ENCODE measurements at places on chromosomes 3 and 15. TPM values are rescaled to one million over a fixed set of nuclear protein-coding genes. Genes with fewer than 3 reads are reported as not detected.

The WDR93 gene
- not detected for total RNA-seq

- no peak for DNase-seq
These were observed 946.9 kb downstream of the EPHA3 start for GRCh38 chr3:90054311-90054710.

DNA sequence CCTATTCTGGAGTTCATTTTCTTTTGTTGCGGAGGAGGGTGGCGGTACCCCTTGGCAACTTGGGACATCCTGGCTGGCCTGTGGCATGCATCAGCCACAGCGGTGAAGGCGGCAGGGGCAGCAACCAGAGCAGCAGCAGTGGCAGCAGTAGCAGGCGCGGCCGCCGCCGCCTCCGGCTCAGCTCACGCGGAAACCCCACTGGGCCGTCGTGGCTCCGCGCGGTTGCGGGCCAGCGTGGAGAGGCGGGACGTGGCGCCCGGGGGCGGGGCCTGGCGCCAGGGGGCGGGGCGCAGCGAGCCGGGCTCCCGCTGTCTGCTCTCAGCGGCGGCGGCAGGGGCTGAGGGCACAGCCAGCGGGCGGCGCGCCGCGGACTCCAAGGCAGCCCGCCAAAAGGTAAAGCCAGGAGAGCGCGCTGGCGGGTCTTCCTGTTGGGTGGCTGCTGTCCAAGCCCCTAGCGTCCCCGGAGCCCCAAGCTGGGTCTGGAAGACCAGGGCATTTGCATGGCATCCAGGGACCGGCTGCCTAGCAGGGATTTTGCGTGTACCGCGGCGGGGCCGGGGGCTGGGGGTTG lies 334.4 kb upstream of the THRB start:
- no peak for DNase-seq

The SCN11A gene
- 0.11 TPM for total RNA-seq

DNA sequence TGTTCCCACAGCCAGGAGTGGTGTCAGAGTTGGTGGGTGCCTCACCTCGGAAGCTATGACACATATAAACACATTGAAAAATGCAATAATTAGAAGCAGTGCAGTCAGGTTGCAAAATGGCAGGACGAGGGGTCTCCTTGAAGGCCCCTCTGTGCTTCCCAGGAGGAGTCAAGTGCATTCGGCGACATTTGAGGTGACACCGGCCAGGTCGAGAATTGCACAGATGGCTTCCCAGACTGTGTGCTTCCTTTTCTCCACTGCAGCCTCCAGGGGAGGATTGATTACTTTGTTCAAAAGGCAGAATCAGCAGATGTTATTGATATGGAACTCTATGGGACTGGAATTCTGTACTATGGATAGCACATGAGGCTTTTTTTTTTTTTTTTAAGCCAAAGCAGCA lies 163.2 kb downstream of the MINAR1 start:
- no peak for DNase-seq

- no peak for DNase-seq
These were observed 71.1 kb downstream of the SENP2 start for GRCh38 chr3:185657211-185657610.

- DNase-seq: no peak
These were observed 91.8 kb downstream of the ATP10A start for GRCh38 chr15:25771338-25771706.
